ENCODE measurements at places on chromosomes 3 and 15.

GRCh38 chr3:123291404-123291803 lies 89.7 kb downstream of the SEC22A start:
- DNase-seq = no peak

- DNase-seq = no peak
Measured at GRCh38 chr3:107227091-107227490, 150.1 kb upstream of the CCDC54 start.

- no peak for DNase-seq
Measured at GRCh38 chr3:135908225-135908624, 57.3 kb upstream of the PPP2R3A start.

DNA sequence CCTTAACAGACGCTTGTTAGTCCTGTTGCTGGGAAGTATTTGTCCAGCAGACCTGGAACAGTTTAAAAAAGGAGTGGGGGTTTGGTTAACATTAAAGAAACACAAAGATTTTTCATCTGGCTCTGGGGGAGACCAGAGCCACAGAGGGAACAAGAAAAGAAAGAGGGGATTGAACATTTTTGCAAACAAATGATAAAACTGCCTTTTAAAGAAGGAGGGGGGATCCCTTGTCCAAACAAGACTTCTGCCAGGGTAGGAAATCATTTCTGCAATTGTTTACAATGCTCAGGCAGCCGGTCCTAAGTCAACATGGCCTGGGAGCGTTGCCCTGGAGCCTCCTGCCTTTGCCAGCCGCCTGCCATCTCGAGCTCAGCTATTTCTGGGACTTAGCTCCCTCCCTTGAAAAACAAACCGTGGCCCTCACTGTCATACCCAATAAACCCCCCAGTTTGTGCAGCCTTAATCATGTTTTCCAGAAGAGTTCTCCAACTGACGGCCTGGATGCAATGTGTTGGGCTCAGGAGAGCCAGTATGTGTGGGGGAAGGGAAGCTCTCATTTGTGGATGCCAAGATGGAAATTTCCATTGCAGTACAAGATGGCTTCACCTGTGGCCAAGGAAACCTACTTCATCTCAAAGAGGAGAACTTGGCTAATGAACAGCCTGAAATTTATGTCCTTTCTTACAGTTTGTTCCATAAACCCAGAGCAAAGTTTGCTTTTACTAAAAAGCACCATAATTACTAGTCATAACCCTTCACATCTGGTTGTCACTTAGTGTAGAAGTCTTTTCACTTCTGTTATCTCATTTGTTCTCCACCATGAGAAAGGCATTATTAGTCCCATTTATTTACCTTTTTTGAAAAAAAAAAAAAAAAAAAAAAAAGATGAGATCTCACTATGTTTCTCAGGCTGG lies 75.9 kb upstream of the RNU6-1 start:
- no peak for DNase-seq

GRCh38 chr3:31476209-31476608 lies 56.5 kb upstream of the STT3B start:
- no peak for DNase-seq

- no peak for DNase-seq
Measured at GRCh38 chr15:65833501-65834205, 35.6 kb upstream of the RAB11A start.

- peak; percentile 79 for DNase-seq
Measured at GRCh38 chr3:99967796-99968195, 146.5 kb downstream of the FILIP1L start.

- DNase-seq = no peak
Measured at GRCh38 chr3:143266927-143267326, 147.4 kb downstream of the CHST2 start.

GRCh38 chr15:50128266-50128665 lies 9.2 kb upstream of the ATP8B4 start:
- no peak for DNase-seq

GRCh38 chr3:130428871-130429712 lies 83.6 kb downstream of the COL6A5 start:
- DNase-seq = no peak

DNA sequence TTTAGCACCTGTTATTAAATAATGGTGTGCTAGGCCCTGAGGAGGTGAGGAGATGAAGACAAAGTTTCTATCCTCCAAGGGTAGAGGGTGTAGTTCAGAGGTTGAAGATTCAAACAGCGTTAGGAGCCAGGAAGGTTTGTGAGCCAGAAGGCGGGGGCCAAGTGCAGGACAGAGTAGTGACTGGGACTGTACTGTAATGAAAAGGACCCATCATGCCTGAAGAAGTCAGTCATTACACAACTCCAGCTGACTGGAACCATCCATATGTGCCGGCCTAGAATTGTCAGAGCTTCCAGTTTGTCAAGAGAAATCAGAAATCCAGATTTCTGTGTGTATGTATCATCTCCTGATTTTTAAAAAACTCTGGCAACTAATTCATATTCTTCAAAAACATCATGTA lies 54.8 kb downstream of the FILIP1L start:
- DNase-seq = no peak

- DNase-seq = peak; percentile 36
Measured at GRCh38 chr15:41465822-41466421, 27.8 kb upstream of the ITPKA start.

- peak; percentile 32 for DNase-seq
Measured at GRCh38 chr15:57541805-57542504, 49.7 kb upstream of the MYZAP start.

DNA sequence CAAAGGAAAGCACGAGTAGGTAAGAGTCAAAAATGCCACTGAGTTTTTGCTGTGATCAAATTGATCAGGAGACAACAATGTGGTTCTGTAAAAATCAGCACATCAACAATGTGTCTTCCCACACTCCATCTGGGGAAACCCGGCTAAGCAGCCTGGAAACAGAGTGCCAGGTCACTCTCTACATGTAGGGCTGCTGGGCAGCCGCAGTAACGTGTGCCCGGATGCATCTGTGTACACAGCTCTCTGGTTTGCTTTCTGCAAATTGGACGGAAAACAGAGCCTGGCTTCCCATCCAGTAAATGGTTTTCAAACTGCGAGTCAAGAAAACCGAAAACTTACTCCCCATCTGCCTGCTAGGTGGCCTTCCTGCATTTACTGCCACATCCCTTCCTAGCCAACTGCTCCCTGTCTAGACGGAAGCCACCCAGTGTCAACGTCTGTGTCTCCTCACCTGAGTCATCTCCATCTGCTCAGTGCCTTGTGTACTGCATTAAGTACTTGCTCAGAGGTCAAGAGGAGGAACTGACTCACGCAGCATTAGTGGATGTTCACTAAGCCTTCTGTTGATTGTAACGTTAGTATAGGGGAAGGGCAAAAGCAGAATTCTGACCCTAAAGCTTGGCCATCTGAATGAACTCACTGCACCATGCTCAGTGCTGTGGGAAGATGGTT lies 124.1 kb downstream of the TJP1 start:
- peak; percentile 53 for DNase-seq

Measured in skeletal muscle cell (primary cell).